CD8-positive, alpha-beta memory T cell (primary cell): ENCODE measurements at places on chromosomes 6 and 20. TPM values are rescaled to one million over a fixed set of nuclear protein-coding genes. Genes with fewer than 3 reads are reported as not detected.

DNA sequence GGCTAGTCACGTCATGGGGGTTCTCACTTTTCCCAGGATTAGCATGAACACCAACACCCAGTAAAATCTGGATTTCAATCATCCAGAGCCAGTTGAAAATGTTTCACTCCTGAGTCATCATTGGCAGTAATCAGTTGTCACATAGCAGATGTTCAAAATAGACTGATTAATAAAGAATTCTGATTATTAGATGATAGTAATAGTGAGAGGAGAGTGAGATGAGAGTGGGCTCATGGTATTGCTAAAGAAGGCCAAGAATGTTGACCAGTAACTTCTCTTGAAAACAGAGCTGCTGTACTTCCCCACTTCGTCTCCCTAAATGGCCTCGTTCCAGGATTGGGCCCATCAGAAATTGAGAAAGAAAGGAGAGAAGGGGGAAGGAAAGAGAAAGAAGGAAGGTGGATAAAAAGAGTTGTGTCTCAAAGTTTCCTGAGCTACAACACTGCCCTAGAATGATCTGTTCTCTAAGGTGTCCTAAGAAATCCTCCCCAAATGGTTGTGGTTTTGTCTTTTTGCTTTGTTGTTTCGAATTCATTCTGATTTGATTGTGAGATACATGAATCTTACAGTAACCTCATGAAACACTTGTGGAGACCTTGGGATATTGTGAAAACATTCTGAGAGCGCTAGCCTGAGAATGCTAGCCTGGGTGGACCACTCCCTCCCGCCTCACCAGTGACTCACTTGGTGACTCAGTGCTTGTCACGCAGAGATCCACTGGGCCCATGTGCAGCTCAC lies 502.2 kb upstream of the JARID2 start:
- DNase-seq: no peak
- H3K27me3 ChIP-seq: no peaks in the 10 kb centered on the region
- no peak overlapping the region for H3K27ac ChIP-seq
- H3K4me1 ChIP-seq: peaks cover 7% of the 10 kb centered on the region

GRCh38 chr6:11096109-11096508 lies 2.5 kb downstream of the SMIM13 start:
- no peaks in the 10 kb centered on the region for H3K27me3 ChIP-seq
- no peak overlapping the region for H3K27ac ChIP-seq
- H3K4me3 ChIP-seq: no peak overlapping the region
- no peak for DNase-seq

DNA sequence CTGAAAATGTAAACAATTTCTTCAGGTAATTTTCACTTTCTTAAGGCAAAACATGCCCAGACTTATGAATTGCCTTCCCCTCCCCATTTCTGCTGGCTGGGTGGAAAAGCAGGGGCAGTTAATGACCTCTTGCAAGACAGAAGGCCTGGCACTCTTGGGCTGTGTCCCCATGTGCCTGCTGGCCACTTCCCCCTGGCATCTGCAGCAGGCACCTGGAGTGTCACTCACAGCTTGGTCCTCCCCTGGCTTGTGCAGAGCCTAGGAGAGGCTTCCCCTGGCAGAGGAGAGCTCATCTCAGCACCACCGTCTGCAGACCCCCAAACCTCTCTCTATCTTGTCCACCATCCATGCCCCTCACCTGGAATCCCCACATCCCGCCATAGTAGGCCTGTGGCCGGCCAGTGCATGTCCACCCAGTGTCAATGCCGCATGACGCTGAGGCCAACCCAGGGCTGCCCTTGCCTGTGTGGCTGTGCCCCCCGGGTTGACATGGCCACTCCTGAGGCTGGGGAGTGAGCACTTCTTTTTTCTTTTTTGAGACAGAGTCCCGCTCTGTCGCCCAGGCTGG lies 83.5 kb upstream of the SLC22A23 start:
- H3K4me3 ChIP-seq: no peak overlapping the region
- H3K27ac ChIP-seq: no peak overlapping the region
- no peaks in the 10 kb centered on the region for H3K27me3 ChIP-seq
- DNase-seq: no peak
- no peaks in the 10 kb centered on the region for H3K36me3 ChIP-seq

GRCh38 chr20:32168184-32168910 lies 39.2 kb downstream of the PLAGL2 start:
- peaks cover 9% of the 10 kb centered on the region for H3K36me3 ChIP-seq
- no peak for DNase-seq
- H3K4me1 ChIP-seq: no peaks in the 10 kb centered on the region
- H3K27me3 ChIP-seq: no peaks in the 10 kb centered on the region
- no peak overlapping the region for H3K27ac ChIP-seq

DNA sequence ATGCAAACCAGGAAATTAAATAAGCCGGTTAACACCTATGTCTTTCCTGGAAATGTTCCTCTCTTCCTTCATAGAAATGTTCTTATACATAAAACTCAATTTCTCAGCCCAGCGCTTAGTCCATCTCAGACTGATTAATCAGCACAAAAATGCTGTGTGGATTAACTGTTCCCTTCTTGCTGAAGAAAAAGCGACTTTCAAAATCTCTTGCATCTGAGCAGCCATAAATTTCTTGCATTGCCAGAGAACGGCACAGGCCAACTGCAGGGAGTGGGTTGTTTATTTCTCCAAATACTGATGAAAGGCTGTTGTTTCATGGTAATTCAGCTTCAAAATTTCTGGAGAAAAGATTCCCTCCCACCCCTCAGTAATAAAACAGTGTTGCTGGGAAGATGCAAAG lies 517.6 kb downstream of the BTBD3 start:
- H3K27ac ChIP-seq: no peak overlapping the region
- no peaks in the 10 kb centered on the region for H3K27me3 ChIP-seq
- no peak overlapping the region for H3K4me3 ChIP-seq
- no peaks in the 10 kb centered on the region for H3K36me3 ChIP-seq
- DNase-seq: no peak

GRCh38 chr6:142446168-142446567 lies 144.4 kb downstream of the ADGRG6 start:
- DNase-seq: no peak
- no peak overlapping the region for H3K4me3 ChIP-seq
- no peaks in the 10 kb centered on the region for H3K36me3 ChIP-seq
- no peaks in the 10 kb centered on the region for H3K27me3 ChIP-seq
- H3K27ac ChIP-seq: no peak overlapping the region

DNA sequence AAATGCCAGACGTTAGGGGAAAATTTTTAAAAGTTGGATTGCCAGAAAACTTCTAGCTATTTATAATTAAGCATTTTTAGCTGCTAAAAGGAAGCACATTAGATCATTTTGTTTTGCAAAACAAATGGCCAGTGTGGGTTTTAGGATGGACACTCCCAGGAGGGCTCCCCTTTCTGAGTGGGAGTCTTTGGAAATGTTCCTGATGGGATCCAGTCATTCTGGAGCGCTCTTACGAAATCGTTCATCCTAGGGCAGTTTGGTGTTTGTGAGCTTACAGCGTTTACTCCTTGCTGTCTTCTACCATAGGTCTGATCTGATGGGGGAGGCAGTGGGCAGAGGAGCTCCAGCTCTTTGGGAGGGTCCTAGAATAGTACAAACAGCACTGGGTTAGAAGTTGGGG lies 14.7 kb downstream of the GNAS start:
- H3K4me3 ChIP-seq: no peak overlapping the region
- no peak for DNase-seq
- no peak overlapping the region for H3K27ac ChIP-seq
- no peaks in the 10 kb centered on the region for H3K36me3 ChIP-seq
- H3K4me1 ChIP-seq: no peaks in the 10 kb centered on the region
- no peaks in the 10 kb centered on the region for H3K27me3 ChIP-seq

DNA sequence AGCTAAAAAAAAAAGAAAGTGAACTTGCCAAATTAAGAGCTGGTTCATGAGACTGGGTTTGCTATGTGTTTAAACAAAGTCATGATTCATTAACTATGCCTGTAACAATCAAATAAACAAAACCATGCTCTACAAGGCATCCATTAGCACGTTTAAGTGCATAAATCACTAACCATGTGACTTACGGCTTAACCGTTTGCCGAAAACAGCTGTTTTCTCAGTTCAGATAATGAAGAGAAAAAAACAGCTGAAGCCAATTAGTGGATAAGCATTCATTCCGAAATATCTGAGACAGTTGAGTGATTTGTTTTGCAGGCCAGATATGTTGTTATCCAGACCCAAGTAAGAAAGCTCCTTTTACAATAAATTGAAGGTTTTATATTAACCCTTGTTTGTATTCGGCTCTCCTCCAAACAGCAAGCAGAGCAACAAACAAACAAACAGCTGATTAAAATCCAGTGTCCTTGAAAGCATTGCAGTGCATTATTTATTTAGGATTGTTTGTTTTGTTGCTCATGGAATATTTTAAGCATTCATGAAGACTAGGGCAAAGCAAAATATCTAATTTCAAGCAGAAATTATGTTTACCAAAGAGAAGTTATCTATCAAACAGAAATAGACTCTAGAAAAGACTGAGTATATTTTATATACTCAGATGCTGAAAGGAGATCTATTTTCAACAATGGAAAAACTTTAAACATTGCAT lies 343.5 kb downstream of the RFPL4B start:
- H3K27me3 ChIP-seq: no peaks in the 10 kb centered on the region
- H3K27ac ChIP-seq: no peak overlapping the region
- H3K36me3 ChIP-seq: no peaks in the 10 kb centered on the region
- DNase-seq: no peak
- H3K4me3 ChIP-seq: no peak overlapping the region

- no peaks in the 10 kb centered on the region for H3K4me1 ChIP-seq
- H3K27ac ChIP-seq: no peak overlapping the region
- no peaks in the 10 kb centered on the region for H3K36me3 ChIP-seq
These were observed 56.5 kb downstream of the ANKRD60 start for GRCh38 chr20:58171796-58172425.

DNA sequence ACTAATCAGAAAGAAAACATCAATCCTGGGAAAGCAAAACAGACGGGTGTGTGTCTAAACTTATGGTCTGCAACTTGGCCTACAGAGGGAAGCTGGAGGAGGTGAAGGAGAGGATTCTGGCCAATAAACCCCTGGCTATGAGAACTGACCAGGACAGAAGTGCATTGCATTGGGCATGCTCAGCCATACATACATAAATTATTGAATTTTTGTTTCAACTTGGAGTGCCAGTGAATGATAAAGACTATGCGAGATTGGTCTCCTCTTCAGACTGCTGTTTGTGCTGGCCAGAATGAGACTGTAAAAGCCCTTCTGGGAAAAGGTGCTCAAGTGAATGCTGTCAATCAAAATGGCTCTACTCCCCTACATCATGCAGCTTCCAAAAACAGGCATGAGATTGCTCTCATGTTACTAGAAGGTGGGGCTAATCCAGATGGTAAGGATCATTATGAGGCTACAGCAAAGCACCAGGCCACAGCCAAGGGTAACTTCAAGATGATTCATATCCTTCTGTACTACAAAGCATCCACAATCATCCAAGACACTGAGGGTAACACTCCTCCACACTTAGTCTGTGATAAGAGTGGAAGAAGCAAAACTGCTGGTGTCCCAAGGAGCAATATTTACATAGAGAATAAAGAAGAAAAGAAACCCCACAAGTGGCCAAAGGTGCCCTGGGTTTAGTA lies 17.4 kb downstream of the ADNP start:
- peaks cover 70% of the 10 kb centered on the region for H3K4me1 ChIP-seq
- DNase-seq: no peak
- H3K27ac ChIP-seq: no peak overlapping the region
- H3K27me3 ChIP-seq: no peaks in the 10 kb centered on the region
- H3K4me3 ChIP-seq: no peak overlapping the region

DNA sequence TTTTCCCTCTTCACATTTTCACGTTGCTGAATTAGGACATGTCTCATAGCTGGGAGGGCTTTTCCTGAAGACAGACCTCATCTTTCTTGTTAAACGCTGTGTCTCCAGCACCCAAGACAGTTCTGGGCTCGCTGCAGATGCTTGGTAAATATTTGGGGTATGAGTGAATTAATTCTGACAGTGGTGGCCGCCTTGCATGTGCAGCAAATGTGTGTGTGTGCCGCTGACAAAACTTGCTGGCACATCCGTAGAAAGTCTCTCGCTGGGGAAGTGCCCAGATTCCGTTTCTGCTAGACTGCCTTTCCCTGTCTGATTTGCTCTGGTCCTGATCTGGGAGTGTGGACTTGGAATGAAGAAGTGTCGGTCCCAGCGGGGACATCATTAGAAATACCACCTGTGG lies 48.2 kb upstream of the ZNFX1 start:
- no peak overlapping the region for H3K27ac ChIP-seq
- peaks cover 10% of the 10 kb centered on the region for H3K4me1 ChIP-seq
- H3K36me3 ChIP-seq: no peaks in the 10 kb centered on the region
- no peak for DNase-seq
- H3K27me3 ChIP-seq: no peaks in the 10 kb centered on the region
- H3K4me3 ChIP-seq: no peak overlapping the region

- H3K27ac ChIP-seq: no peak overlapping the region
- H3K4me1 ChIP-seq: no peaks in the 10 kb centered on the region
- H3K4me3 ChIP-seq: no peak overlapping the region
- no peak for DNase-seq
- no peaks in the 10 kb centered on the region for H3K27me3 ChIP-seq
These were observed 92.4 kb upstream of the CD83 start for GRCh38 chr6:14025160-14025559.

DNA sequence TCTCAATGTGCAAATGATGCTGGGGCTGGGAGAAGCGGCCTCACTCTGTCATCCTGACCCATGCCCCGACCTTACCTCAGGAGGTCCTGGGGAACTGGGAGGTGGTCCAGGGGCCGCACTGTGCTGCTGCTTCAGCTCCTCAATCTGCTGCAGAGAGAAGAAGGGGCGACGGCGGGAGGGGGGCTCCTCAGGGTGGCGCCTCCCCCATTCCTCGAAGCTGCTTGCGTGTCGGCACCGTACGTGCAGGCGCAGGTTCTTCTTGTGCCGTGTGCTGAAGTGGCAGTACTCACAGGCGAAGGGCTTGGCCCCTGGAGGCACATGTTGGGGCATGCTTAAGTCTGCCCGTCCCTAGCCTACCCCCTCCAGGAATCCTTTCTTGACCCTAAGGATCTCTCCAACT lies 12.9 kb downstream of the ZNF335 start:
- no peaks in the 10 kb centered on the region for H3K27me3 ChIP-seq
- H3K4me3 ChIP-seq: no peak overlapping the region
- no peaks in the 10 kb centered on the region for H3K4me1 ChIP-seq
- DNase-seq: no peak
- no peak overlapping the region for H3K27ac ChIP-seq

DNA sequence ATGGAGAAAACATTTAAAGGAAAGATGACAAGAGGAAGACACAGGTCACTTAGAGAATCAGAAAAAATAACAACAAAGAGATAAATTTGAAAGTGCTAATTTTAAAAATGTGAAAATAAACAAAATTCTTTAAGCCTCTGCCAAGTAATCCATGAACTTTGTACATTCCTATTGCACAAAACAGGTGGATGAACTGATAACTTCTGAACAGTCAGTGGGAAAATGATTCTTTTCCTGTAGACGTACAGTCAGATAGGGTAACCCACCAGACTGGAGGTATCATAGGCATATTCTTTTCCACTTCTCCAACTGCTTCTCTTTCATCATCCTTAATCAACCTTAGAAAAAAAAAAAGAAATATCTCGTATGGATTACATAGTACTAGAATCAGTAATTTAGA lies 36.5 kb upstream of the CRISP1 start:
- no peak for DNase-seq
- no peaks in the 10 kb centered on the region for H3K27me3 ChIP-seq

- no peaks in the 10 kb centered on the region for H3K4me1 ChIP-seq
- H3K36me3 ChIP-seq: no peaks in the 10 kb centered on the region
- no peaks in the 10 kb centered on the region for H3K27me3 ChIP-seq
- H3K4me3 ChIP-seq: no peak overlapping the region
These were observed 68.6 kb upstream of the FBXL4 start for GRCh38 chr6:99016355-99016754.

Gene SRSF12
- 0.71 TPM for total RNA-seq

Gene CST7
- 124 TPM for total RNA-seq

Gene HLA-DPA1
- 71.7 TPM for total RNA-seq

Gene EPPIN
- not detected for total RNA-seq

Gene PRDM1
- 88.2 TPM for total RNA-seq

Gene SOX12
- 5.1 TPM for total RNA-seq

Gene GSTA1
- not detected for total RNA-seq
